H54 (cell line): ENCODE measurements at places on chromosomes 12 and 14.
A peak's percentile ranks its signal among the peaks of the same experiment; 100 is the strongest.

DNA sequence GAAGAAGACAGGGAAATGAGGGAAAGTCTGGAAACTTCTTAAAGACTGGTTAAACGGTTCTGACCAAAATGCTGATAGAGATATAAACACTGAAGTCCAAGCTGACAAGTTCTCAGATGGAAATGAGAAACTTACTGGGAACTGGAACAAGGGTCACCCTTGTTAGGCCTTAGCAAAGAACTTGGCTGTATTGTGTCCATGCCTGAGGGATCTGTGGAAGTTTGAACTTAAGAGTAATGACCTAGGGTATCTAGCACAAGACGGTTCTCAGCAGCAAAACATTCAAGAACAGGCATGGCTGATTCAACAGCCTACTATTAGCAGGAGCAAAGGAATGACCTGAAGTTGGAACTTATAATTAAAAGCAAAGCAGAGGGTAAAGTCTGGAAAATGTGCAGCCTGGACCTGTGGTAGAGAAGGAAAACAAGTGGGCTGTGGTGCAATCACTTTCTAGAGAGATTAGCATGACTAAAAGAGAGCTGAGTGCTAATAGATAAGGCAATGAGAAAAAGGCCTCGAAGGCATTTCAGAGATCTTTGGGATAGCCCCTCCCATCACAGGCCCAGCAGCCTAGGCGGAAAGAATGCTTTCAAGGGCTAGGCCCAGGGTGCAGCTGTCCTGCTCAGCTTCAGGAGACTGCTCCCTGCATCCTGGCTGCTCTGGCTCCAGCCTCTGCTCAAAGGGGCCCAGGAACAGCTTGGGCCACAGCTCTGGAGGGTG lies 60.3 kb downstream of the ATP2B1 start:
- DNase-seq = no peak

DNA sequence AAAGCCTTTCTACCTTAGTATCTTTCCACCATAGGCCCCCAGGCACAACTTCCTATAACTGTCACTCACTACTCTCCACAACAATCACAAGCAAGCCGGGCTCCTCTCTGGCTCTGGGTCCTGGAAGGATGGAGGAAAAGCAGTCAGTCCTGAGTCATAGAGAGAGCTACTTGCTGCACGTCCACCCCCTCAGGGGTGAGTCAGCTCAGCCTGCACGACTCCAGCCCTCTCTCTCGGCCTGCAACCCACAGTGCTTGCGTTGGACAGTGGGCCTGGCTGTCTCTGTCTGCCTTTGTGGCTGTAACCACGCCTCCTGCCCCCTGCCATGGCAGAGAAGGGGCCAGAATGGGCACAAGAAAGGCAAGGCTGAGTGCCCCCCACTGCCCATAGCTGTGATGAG lies 154.1 kb upstream of the FKBP4 start:
- peak; percentile 100 for DNase-seq

GRCh38 chr12:120092551-120093335 lies 23.8 kb downstream of the RAB35 start:
- no peak for DNase-seq

DNA sequence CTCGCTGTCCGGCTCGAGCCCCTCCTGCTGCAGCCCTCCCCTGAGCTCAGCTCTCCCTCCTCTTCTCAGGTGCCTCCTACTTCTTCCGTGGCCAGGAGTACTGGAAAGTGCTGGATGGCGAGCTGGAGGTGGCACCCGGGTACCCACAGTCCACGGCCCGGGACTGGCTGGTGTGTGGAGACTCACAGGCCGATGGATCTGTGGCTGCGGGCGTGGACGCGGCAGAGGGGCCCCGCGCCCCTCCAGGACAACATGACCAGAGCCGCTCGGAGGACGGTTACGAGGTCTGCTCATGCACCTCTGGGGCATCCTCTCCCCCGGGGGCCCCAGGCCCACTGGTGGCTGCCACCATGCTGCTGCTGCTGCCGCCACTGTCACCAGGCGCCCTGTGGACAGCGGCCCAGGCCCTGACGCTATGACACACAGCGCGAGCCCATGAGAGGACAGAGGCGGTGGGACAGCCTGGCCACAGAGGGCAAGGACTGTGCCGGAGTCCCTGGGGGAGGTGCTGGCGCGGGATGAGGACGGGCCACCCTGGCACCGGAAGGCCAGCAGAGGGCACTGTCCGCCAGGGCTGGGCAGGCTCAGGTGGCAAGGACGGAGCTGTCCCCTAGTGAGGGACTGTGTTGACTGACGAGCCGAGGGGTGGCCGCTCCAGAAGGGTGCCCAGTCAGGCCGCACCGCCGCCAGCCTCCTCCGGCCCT lies 22.8 kb downstream of the MMP17 start:
- DNase-seq = no peak

DNA sequence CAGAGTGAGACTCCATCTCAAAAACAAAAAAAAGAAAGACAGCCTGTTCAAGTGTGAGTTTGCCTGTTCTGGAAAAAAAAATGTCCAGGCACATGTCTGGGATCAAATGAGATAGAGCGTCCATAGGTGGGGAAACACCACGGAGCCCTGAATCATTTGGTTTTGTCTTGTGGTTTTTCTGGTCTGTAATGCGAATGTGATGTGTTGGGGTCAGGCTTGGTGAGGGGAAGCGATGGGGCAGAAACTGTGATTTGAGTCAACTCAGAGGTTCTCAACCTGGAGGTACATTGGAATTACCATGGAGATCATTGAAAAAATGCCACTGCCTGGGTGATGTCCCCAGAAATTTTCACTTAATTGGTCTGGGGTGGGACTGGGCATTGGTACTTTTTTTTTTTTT lies 183.9 kb upstream of the PWP1 start:
- DNase-seq = no peak

- no peak for DNase-seq
Measured at GRCh38 chr14:61113561-61114225, 132.6 kb downstream of the SLC38A6 start.

DNA sequence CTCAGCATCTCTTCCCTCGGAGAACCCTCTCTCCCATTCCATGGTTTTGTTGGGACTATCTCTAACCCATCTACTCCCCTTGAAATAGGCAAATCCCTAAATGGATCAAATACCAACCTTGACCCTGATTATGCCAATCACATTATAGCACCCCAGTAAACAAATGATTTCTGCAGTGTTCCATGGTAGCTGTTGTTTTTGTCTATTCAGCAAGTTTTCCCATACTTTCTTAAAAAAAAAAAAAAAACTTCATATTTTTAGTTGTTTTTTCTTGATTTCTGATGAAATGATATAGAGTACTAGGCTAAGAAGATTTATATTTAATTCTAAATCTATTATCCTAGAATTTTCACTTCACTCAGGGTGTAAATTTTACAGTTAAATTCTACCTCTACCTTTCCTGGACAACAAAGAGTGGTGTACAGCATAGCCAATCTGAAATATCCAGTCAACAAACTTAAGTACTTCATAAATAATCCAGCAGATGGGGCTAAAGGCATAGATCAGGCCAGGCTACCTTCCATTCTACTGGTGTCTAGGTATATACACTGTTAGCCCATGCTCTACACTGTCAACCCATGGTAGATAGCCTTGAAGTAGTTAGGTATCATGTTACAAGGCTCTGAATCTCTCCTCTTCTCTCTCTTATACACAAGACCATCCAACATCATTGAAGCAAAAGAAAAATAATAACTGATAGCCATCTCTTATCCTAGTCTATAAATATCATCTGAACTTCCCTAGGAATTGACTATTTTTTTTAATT lies 82.2 kb downstream of the PLEKHG7 start:
- peak; percentile 9 for DNase-seq

GRCh38 chr12:110689281-110690126 lies 589 bp upstream of the HVCN1 start:
- no peak for DNase-seq

DNA sequence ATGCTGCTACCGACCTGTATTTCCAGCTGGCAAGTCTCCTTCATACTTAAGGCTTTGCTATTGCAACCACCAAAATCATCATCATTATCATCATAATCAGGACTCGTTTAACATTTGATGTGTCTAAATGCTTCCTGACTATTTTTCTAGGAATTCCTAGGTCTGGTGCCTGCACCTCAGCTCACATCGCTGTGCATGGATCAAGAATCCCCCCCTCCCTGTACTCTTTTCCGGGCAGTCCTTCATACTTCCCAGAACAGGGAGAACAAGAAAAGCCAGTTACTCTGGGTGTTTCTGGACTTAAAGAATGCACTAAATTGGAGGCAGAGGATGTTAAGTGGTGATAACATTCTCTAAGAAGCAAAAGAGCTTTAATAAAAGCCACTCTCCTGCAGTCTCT lies 9.4 kb downstream of the ERP27 start:
- no peak for DNase-seq

DNA sequence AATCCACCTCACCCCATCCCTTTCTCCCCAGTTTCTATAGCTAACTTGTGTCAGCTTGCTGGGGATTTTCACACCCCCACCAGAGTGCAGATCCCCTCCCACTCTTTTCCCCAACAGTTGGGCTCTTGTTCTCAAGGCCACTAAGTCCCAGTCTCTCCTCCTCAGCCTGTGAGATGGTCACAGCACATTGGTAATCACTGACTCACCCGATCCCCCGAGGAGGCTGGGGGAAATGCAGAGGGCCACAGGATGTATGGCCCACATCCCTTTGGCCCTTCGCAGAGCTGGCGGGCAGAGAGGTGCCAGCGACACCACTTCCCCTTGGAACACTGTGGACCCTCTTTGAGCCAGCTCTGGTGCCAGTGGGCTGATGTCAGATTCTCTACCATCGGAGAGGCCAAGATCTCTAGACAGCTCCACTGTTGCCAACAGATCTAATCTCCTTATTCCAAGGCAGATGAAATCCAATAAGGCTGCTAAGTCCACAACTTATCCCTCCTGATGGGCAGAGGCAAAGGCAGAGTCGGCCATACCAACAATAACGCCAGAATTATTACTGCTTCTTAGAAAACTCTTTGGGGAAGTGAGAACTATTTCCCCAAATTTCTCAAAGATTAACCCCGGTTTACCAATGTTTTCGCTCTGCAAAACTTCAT lies 1.6 kb downstream of the FMNL3 start:
- peak; percentile 84 for DNase-seq

GRCh38 chr12:49672301-49673217 lies 34.6 kb downstream of the FMNL3 start:
- DNase-seq = no peak

DNA sequence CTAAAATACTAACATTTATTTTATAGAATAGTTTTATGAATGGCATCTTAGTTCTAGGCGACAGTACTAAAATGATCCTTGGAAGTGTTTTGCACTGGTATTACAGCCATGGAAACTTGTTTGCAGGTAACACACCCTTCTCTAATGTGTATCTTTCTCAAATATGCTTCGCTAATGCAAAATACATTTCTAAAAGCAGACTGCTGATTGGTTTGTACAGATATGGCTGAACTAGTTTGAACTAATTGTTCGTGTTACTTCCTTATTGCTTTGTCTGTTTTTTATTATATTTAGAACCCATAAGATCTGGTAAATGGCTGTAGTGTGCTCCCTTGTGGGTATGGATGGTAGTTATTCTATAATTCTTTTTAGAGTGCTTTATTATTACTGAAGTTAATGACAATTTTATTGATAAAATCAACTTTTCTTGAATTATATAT lies 53.0 kb downstream of the ATF7IP start:
- DNase-seq = no peak

DNA sequence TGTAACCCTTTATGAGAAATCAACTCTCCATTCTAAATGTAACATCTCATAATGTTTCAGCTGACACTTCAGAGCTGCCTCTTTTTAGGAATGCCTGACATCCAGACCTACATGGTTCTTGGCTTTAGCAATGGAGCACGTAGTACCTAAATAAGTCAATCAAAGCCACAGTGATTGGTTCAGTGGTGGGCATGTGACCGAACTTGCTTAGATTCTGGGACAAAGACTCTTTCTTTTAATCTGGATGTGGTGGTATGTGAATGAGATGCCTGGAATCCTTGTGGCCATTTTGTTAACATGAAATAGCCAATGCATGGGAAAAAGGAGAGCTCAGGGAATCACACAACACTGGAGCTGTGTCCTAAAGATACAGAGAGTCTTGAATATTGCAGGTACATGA lies 11.8 kb downstream of the GPR65 start:
- DNase-seq = no peak

DNA sequence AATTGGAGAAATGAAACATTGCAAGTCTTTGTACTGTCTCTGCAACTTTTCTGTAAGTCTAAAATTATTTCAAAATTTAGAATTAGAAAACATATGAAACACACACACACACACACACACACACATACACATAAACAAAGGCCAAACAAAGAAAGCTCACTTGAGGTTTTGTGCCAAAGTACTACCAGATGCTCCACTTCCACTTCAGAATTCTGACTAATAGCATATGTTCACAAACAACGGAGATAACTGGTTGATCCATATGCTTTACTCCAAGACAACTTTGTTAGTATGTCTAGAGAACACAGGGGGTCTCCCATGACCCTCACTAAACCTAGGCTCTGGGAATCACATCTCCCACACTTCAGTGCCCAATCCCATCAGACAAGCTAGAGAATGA lies 133.8 kb upstream of the CLEC14A start:
- no peak for DNase-seq

- no peak for DNase-seq
Measured at GRCh38 chr12:131927110-131928079, 1.7 kb upstream of the PUS1 start.

- DNase-seq = no peak
Measured at GRCh38 chr12:31531893-31532292, 59.0 kb downstream of the DENND5B start.

- DNase-seq = no peak
Measured at GRCh38 chr14:33908540-33909223, 42.2 kb downstream of the EGLN3 start.

DNA sequence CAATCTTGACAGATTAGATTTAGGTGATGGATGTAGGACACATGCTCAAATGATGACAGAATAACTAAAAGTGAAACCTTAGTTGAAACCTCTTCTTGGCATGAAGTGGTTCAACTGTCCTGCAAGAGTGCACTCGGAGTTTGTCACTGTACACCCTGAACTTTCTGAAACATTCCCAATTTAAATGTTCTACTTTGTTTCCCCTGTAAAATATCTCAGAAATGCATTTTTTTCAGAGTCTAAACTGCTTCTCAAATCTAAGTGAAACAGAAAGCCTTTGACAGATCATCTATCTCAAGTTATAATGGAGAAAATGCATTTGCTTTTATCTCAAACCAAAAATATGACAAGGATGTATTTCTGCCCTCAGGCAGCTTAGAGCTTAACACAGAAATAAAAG lies 66.0 kb downstream of the BHLHE41 start:
- no peak for DNase-seq

GRCh38 chr12:120085920-120086645 lies 30.5 kb downstream of the RAB35 start:
- DNase-seq = no peak
